Kidney epithelial cell (primary cell): ENCODE measurements at places on chromosomes 5 and 9. TPM values are rescaled to one million over a fixed set of nuclear protein-coding genes. Genes with fewer than 3 reads are reported as not detected.

The ZBTB43 gene
- 11.8 and 12.7 TPM in 2 replicates for total RNA-seq

- no peak for DNase-seq
Observed at GRCh38 chr5:179273441-179274145, 71.7 kb downstream of the ADAMTS2 start.

The SHROOM1 gene
- 6.7 and 9.8 TPM in 2 replicates for total RNA-seq

GRCh38 chr5:96729156-96729555 lies 67.0 kb downstream of the CAST start:
- DNase-seq: no peak

- DNase-seq: no peak
Observed at GRCh38 chr5:171720086-171720485, 65.5 kb upstream of the SMIM23 start.

GRCh38 chr5:94613583-94613982 lies 4.8 kb downstream of the KIAA0825 start:
- DNase-seq: no peak

DNA sequence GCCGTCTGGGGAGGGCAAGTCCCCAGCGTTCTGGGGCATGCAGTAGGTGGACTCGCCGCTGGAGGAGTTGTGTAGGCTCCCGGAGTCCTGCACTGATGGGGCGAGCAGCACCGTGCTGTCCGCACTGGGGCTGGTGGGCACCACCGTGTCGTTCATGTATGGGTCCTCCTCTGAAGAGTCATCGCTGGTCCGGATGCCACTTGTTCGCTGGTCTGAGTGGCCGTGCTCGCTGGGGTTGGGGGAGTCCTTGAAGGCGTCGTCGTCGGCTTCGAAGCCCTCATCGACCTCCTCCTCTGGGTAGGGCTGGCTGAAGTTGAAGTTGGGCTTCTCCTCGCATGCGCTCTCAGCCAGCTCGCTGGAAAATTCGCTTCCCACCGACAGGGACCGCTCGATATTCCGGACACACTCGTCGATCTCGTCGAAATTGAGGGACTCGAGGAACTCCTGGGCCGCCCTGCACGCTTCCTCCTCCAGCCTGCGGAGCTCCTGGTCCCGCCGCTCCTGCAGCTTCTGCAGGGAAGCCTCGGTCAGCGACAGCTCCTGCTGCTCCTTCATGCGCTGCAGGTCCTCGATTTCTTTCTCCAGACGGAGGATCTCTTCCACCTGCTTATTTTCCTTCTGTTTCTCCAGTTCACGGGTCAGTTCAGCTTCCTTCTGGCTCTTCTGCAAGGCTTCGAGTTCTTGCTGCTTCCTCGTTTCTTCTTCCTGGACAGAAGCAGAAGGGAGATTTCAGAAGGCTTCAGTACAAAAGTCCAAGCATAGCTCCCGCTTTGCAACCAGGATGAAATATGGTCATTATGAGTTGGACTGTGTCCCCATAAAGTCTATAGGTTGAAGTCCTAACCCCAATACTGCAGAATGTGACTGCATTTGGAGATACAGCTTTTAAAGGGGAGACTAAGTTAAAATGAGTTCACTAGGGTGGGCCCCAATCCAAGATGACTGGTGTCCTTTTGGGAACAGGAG lies 84.6 kb upstream of the RETREG1 start:
- DNase-seq: no peak

- no peak for DNase-seq
Observed at GRCh38 chr5:65866837-65867521, 59.4 kb upstream of the ERBIN start.

- no peak for DNase-seq
Observed at GRCh38 chr5:127660047-127660733, 11.3 kb downstream of the CTXN3 start.

DNA sequence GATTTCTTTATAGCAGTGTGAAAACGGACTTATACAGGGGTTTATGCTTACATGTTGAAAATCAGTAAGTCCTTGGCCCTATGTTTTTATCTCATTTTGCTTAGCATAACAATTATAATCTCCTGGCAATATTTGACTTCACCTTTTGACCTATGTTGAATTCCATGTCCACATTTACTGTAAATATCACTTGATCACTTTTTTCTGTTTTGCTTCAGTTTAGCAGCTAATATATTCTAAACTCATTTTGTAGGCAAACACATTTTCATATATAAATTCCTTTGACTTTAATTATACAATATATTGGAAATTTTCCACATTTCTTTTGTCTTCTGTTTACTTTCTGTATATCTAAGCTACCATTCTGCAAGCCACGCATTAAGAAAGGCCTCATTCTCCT lies 674.0 kb downstream of the MAT2B start:
- no peak for DNase-seq

DNA sequence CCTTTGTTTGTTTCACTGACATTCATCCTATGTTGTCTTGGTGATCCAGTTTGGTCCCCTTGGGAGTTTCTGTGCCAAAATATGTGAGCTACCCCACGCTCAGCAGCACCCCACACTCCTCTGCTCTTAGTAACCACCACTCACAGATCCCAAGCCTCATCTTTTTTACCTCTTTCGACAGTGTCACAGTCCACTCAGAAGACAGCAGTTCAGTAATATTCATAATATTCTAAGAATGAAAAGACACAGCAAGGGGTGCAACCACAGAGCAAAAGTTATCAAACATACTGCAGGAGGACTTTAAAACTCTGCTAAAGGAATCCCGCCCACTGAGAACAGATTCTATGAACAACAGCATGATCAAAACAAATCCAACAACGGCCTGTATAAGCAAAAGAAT lies 28.2 kb downstream of the RNF130 start:
- no peak for DNase-seq

GRCh38 chr9:34793428-34793827 lies 83.5 kb upstream of the CCL21 start:
- no peak for DNase-seq

The PAEP gene
- 0.21 TPM in 1 of 2 replicates, not detected in the other for total RNA-seq

DNA sequence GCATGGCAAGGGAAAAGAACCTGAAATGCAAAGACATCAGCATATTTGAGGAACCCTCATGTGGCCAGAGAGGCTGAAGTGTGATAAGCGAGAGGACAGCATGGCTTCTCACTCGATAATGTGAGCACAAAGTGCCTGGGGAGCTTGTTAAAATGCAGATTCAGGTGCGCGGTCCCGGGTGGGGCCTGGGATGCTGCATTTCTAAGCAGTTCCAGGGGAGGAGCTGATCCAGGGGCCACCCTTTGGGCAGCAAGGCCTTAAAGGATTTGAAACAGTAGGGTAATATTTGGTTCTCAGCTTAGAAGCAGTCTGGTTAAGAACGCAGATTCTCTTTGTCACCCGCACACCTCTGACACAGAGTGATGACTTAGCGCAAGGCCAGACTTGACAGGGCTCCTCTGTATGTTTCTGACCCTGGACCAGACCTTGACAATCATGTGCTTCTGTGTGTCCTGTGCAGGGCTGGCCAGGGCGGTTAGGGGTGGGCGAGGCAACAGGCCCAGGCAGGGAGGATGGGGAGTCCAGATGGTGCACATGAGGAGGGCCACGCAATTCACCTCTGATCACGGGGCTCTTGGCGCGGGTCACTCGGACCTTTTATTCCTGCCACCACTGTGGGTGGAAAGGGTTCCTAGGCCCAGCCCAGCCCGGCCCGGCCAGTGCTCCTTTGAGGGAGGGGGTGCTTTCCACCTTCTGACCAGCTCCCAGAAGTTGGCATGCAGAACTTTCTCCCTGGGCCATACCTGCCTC lies 62.8 kb upstream of the TBC1D2 start:
- no peak for DNase-seq

The HTR1A gene
- not detected in 2 replicates for total RNA-seq

The MAMDC2 gene
- 12.2 and 13.4 TPM in 2 replicates for total RNA-seq

- DNase-seq: no peak
Observed at GRCh38 chr9:127778280-127779135, at the start of gene SH2D3C. SH2D3C (minus strand) TSS chr9:127778666; CDS start chr9:127778627, 39 bp downstream.

DNA sequence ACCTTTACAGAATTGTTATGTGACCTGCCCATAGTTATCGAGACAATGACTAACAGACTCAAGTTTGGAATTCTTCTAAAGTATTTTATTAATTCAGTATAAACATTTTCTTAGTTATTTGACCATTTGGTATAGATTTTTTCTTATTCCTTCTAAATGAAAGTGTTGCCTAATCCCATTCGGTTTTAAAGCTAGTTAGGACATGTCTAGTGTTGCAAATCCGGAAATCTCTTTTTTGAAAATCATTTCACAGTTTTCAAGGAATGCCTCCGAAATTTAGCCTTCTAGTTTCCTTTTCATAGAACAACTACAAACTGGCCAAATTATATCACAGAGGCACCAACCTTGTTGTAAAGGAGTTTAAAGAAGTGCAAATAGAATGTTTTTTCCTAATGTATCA lies 171.8 kb downstream of the XRCC4 start:
- DNase-seq: no peak

The MUSK gene
- not detected in 2 replicates for total RNA-seq

The KCNN2 gene
- 0.88 and 1.7 TPM in 2 replicates for total RNA-seq

DNA sequence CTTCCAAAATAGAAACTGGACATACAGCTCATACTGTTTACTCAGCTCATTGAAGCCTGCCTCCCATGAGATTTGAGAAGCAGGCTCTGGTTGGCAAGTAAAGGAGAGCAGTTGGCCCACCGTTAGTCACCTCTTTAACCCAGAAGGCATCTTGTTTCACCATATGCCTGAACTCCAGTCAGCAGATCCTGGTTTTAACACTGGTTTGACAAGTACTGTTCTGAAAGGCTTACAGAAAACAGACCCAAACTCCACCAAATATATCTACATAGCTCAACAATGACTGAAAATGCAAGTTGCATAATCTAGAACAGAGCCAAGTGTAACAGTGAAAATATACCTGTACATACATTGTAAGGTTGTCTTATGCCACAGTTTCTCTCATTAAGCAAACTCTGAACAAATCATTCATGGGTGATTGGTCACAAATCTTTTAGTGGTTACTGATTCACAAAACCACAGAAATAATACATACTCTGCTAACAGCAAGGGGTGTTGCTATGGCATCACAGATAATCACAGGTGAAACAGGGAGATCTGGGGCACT lies 198.8 kb downstream of the BNC2 start:
- peak; percentile 89 for DNase-seq

DNA sequence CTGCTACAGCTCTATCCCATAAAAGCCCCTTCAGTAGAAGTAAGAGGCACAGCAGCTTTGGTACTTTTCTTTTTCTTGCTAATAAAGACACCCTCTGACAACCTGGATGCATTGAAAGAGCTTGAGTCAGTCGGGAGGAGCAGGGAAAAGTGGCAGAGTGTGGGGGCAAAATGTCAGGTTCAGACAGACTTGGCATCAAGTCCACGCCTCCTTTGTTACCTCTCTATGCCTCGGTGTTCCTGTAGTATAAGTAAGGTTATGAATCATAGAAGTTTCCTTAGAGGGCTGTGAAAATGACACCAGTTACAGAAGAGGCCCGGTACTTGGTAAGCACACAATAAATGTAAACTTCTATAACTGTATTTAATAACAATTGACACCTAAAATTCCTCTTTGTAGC lies 133.9 kb downstream of the ESM1 start:
- no peak for DNase-seq

GRCh38 chr5:52925001-52925400 lies 64.2 kb upstream of the ITGA2 start:
- no peak for DNase-seq

DNA sequence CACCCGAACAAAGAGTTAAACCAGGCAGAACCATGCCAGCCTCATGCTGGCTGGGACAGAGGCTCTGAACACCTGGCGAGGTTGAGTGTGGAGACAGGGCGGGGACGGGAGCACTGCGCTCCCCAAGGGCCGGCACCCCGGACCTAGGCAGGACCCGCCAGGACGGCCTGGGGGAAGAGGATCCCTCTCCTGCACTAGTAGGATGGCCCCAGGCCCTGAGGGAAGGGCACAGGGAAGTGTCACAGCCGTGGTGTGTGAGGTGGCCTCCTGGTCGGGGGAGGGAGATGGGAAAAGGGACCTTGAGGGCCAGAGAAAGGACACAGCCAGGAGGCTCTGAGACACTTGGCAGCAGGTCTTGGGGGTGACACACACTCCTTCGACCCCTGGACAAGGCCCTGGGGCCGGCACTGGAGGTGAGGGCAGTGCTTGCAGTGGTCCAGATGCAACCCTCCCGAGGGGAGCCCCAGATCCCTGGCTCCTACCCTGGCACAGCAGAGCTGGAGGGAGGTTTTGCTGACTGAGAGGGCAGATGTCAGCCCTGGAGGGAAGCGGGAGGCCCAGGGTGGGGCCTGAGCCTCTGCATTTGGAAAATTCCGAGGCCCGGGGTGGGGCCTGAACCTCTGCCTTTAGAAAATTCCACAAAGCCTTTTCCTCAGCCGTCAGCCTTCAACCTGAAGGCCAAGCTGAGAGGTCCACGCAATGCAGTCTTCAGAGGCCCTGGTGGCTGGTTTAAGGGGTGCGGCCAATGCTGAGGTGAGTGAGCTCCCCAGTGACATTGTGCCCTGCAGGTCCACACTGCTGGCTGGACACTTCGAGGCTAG lies 24.8 kb upstream of the TERT start:
- no peak for DNase-seq

GRCh38 chr5:108079753-108080152 lies 302.1 kb downstream of the FBXL17 start:
- no peak for DNase-seq
